ENCODE measurements at places on chromosomes 6 and 20. TPM values are rescaled to one million over a fixed set of nuclear protein-coding genes. Genes with fewer than 3 reads are reported as not detected.

DNA sequence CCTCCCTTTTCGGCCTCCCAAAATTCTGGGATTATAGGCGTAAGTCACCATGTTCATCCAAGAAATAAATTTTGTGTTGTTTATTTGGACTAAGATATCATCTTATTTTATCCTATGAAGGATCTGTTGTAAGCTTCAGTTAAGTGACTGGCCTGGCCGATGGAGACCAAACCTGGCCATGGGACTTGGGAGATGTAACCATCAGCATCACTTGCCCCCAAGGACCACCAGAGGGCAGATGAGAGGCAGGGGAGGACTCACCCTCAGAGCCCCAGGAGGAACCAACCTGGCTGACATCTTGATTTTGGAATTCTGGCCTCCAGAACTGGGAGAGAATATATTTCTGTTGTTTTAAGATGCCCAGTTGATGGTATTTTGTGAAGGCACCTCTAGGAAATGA lies 266.7 kb downstream of the CDH26 start:
- DNase-seq = no peak

GRCh38 chr20:23776067-23776771 lies 25.5 kb upstream of the CST1 start:
- DNase-seq = no peak

- no peak for DNase-seq
These were observed 150.0 kb upstream of the RIPOR2 start for GRCh38 chr6:25085756-25086155.

GRCh38 chr6:73823832-73824231 lies 127.8 kb downstream of the CD109 start:
- no peak for DNase-seq

DNA sequence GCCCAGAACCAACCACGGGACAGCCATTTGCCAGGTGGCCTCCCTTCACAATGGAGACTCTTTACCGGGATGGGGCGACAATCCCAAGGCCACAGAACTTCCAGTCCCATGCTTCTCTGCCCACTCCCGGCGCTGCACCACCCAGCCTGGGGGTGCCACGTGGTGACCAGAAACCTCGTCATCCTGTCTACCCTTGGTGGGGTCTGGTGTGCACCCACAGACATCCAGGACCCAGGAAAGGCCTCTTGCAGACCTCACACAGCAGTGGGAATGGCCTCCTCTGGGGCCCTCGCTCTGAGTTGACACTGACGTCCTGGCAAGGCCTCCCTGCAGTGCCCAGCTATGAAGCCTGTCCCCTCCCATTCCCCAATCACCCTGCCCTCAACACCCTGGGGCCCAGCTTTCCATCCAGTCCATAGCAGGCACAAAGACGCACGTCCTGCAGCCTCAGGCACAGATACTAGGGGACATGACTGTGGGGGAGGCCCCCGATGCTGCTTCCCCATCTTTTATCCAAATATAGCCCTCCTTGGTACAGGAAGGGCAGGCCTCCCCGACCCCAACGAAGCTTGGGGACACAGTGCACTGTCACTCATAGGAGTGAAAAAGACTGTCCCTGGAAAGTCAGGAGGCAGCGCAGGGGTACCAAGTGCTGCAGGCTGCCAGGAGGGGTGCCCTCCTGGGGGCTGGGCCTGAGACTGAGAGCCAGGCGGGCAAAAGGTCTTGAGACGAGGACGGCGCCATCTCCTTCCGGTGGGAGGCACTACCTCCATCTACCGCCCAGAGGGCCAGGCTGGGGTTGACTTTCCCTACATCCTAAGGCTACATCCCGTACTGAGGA lies 7.2 kb downstream of the CST7 start:
- no peak for DNase-seq

DNA sequence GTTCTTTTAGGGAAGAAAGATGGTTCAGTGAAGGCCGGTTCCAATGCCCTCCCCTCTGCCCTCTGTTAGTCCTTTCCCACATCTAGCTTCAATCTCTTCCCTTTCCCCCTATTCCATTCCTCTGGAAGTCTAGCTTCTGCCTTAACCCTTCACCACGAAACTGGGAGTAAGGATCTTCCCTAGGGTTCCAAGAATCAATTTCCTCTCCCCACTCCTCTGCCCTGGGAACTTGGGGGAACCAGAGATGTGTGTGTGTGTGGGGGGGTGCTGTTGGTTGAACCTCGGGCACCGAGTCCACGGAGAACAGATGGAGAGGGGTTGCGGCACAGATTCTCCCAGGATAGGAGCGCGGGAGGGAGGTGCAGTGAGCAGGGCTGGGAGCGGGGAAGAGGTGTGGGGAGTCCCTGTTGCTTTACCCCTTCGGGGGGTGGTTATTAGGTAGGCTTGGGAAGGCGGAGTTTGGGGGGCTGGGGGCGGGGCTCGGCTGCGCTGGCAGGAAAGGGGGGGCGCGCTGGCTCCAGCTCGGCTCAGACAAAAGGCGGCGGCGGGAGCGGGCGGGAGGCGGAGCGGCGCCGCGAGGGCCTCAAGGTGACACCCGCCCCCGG lies at the start of gene TMEM151B:
Gene TMEM151B (plus strand): TSS at position 530 of the 605 bp plus-strand sequence. CDS start 293 bp downstream, outside the sequence.
- DNase-seq = peak; percentile 53

DNA sequence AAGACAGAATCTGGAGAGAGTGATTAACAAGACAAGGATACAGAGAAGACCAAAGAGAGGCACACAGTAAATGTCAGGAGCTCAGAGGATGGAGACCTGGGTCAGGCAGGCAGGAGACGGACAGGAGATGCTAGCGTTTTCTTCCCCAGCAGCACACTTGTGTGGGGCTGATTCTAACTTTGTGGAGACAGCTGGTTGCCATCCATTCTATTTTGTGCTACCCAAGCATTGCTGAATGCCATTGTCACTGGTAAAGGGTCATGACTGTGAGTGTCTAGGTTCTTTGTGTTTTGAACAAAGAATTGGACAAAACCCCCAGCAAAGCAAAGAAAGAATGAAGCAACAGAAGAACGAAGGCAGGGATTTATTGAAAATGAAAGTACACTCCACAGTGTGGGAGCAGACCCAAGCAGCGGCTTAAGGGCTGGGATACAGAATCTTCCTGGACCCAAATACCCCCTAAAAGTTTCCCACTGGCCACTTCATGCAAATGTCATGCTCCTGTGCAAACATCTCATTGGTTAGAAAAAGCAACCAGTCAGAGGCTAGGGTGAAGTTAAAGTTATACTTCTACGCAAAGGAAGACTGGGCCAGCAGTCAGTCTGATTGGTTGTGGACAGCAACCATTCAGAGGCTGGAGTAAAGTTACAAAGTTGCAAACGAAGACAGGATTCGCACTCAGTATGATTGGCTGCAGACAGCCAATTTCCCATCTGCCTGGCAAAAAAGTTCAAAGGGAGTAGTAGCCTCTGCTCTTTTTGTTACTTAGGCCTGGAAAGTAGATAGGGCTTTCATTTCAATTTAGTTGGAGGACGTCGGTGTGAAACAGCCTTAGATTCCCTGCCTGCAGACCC lies 17.5 kb downstream of the PTK7 start:
- DNase-seq = no peak

GRCh38 chr20:62347445-62347844 lies 19.7 kb downstream of the LAMA5 start:
- no peak for DNase-seq

DNA sequence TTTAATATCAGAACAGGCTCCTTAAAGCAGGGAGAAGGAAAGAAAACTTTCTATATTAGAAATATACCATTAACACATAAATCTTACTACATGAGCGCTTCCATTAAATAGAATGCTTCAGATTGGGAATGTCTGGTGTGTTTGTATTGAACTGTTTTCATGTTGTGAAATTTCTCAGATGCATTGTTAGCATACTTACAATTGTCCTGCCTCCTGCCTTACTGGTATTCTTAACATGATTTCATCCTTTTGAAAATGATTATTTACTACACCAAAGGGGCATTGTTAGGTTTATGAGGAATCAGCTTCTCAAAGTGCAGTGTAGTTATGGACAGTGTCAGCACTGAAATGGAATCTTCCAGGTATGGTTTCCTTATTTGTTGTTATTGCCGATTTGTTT lies 145.6 kb downstream of the MTFR2 start:
- DNase-seq = no peak

DNA sequence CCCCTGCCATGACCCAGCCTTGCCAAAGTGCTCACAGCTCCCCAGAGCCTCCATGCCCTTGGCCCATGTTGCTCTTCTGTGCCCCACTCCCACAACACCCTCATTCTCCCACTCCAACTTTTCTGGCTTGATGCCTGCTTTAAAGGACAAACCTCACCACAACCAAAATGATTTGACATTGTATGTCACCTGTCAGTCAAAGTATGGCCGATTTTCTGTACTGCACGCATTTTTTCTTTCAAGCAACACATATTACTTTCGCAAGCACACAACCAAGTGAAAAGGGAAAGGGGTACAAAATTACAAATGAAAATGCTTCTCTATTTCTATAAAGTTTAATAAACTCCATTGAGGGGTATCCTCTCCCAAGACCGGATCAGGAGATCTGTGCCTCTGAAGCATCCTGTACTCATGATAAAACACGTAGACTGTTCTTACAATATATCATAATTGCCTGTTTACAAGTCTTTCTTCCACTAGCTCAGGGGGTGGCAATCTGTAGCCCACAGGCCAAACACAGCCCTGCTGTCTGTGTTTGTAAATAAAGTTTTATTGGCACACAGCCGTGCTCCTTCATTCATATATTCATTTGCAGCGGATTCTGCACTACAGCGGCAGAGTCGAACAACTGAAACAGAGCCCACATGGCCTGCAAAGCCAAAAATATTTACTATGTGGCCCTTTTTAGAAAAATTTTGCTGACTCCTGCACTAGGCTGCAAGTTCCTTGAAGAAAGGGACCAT lies 32.5 kb downstream of the SLC22A23 start:
- no peak for DNase-seq

DNA sequence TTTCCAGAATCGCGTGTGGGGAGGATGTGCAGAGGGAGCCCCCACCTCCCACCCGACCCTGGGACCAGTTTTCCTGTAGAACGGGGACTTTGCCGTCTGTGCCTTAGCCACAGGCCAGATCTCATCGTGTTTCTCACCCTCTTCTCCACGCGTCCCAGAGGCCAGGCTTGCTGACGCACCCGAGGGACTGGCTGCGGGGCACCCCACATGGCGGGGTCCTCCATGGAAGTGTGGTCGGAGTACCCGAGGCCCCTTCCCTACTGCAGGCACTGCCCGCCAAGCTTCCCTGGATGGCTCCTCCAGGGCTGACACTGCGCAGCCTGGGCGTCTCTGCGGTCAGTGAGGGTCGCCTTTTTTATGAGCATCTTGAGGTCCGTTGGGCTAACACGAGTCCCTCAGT lies 346.5 kb downstream of the CDH4 start:
- DNase-seq = no peak

The INSM1 gene
- 15.9 TPM for total RNA-seq

The FAM162B gene
- 2.8 TPM for total RNA-seq

The TREML4 gene
- total RNA-seq = not detected

The EGFL8 gene
- 7.5 TPM for total RNA-seq

The FAM209A gene
- not detected for total RNA-seq

The PBOV1 gene
- total RNA-seq = not detected

The CASS4 gene
- total RNA-seq = 0.16 TPM

The PSMB9 gene
- 5.8 TPM for total RNA-seq
